ENCODE measurements at places on chromosomes 7 and 10.

GRCh38 chr10:14001298-14002040 lies 329.3 kb downstream of the FRMD4A start:
- no peak for DNase-seq

GRCh38 chr7:27870595-27870994 lies 130.6 kb downstream of the TAX1BP1 start:
- no peak for DNase-seq

DNA sequence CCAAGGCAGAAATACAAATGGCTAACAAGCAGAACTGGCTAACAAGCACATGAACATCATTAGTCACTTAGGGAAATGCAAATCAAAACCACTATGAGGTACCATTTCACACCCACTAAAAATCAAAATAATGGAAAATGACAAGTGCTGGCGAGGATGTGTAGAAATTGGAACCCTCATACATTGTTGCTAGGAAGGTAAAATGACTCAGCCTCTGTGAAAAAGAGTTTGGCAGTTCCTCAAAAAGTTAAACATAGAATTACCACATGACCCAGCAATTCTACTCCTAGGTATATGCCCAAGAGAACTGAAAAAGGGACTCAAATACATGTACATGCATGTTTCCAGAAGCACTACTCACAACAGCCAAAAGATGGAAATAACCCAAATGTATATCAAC lies 52.8 kb upstream of the ANAPC16 start:
- DNase-seq = peak; percentile 34

DNA sequence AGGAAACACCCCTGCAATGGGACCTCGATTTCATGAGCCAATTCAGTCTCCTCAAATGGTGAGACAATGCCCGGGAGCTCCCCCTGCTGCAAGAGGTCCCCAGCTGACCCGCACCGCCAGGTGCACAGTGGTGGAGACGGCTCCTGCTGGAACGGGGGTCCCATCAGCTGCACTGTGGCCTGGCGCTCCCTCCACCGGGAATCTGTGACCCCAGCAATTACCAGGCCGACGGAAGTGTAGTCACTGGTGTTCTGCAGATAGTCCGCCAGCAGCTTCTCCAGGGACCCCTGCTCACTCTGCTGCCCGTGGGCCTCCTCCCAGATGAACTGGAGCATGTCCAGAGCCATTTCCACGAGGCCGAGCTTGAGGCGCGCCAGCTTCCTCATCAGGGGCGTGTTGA lies 64.9 kb upstream of the NKX6-2 start:
- no peak for DNase-seq

- no peak for DNase-seq
Observed at GRCh38 chr10:110601581-110601980, 34.1 kb downstream of the SMC3 start.

DNA sequence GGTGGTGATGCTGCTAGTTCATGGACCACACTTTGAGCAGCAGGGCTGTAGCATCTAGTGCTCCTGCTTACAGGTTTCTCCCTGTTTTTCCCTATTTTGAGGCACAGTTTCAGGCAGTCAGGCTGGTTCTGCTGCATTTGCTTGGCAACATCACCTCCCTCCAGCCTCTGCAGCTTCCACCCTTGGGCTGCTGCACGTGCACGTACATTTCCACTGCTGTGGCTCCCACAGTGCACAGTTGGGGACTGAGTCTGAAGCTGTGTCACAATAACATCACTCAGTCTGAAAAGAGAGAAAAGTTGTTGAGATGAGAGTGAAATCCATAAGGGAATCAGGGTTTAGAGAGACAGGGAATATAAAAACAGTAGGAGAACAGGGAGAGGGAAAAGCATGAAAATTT lies 230.7 kb upstream of the FZD1 start:
- DNase-seq = no peak

- no peak for DNase-seq
Observed at GRCh38 chr10:99673492-99673891, 14.2 kb downstream of the ENTPD7 start.

DNA sequence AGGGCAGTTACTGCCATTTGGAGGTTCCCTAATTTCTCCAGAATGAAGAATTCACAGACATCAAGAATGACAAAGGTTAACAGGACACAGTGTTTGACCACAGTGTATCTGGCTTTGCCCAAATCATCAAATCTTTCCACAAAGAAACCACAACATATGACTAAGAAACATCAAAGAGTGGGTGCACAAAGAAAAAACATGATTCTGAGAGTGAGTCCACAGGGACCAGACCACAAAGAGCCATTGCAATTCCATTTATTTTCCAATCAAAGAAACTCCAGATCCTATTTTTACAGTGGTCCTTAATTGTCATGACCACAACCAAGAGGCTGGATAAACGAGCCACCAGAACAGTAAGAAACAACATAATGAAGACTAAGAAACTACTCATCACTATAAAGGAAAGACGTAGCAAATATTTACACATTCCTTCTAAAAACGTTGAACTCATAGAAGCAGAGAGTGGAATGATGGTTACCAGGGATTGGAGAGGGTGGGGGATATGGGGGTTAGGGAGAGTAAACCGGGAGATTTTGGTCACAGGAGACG lies 286.5 kb downstream of the DOCK4 start:
- DNase-seq = peak; percentile 68

- no peak for DNase-seq
Observed at GRCh38 chr10:71762324-71762723, 11.0 kb downstream of the VSIR start.

DNA sequence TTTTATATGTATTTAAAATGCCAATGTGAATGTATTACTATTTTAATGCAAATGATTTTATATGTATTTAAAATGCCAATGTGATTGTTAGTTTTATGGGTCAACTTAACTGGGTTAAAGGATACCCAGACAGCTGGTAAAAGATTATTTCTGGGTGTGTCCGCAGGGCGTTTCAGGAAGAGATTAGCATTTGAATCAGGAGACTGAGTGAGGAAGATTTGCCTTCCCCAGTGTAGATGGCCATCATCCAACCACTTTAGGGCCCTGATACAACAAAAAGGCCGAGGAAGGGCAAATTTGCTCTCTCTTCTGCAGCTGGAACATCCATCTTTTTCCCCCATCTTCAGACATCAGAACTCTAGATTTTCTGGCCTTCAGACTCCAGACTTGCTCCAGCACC lies 116.2 kb downstream of the BAMBI start:
- DNase-seq = no peak

DNA sequence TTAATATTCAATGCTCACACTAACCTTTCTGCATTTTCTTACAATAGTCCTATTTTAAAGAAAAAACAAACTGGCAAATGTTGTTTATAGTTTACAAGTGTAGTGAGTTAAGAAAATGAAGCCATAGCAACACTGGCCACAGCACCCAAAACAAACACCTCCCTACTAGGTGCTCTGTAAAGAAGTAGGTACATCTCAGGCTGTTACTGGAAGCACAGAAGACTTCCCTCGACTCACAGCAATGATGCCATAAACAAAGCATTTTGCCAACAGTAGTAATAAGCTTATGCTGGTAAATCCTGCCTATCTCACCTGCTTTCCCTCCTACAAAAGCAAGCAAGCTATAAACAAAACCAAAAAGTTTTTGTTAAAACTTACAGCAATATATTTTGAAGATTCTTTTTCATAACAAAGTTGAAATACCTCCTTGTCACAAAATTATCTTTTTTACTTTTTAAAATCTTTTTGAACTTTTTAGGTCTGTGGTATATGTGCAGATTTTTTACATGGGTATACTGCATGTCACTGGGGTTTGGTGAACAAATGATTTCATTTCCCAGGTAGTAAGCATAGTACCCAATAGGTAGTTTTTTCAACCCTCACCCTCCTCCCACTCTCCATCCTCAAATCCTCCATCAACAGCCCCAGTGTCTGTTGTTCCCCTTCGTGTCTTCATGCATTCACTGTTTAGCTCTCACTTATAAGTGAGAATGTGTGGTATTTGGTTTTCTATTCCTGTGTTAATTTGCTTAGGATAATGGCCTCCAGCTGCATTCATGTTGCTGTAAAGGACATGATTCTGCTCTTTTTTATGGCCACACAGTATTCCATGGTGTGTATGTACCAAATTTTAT lies 28.4 kb downstream of the COA1 start:
- DNase-seq = no peak

- peak; percentile 72 for DNase-seq
Observed at GRCh38 chr10:62244785-62245467, 23.7 kb downstream of the RTKN2 start.

- peak; percentile 15 for DNase-seq
Observed at GRCh38 chr10:18261768-18262231, 121.6 kb downstream of the CACNB2 start.

- DNase-seq = no peak
Observed at GRCh38 chr7:142801601-142802295, 31.0 kb downstream of the PRSS2 start.

DNA sequence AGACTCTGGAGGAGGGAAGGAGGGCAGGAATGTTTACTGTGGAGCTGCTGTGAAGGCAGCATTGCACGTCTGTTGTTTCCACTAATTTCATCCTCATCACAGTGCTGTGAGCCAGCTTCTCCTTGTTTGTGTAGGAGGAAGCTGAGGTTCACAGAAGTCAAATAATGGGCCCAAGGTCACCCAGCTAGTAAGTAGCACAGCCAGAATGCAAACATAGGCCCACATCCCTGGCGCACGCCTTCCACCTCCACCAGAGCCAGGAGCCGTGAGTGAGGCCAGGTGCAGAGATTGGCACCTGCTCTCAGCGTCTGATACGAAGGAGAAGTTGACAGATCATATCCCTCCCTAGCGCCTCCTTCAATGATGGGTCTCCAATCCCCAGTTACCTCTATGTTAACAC lies 93.6 kb downstream of the HTR5A start:
- no peak for DNase-seq

- DNase-seq = peak; percentile 95
Observed at GRCh38 chr7:41027428-41028115, 675.3 kb downstream of the INHBA start.

DNA sequence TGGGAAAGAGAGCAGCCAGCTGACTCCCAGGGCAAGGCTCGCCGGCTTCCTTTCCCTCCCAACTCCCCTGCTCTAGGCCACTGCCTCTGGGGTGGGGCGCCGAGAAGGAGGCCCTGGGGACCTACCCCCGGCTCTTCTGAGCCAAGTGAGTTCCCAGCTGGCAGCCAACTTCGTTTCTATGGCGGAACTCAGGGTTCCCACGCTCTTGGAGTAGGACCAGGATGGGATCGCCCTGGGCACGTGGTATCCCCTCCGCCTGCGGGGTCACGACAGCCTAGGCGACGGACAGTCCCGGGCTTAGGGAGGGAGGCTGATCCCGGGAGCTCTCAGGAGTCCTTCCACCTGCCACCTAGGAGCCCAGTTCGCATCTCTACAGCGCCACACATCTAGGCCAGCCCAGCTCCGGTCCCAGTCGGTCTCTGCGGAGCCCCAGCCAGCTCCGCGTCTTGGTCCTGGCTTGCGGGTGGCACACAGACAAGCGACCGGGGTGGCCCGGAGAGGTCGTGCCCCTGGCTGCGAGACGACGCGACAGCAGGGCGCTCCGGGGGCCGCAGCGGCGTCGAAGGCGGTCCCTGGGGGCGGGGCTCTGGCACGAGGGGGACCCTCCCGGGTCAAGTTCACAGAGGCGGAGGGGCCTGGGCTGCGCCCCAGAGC lies 20.5 kb upstream of the GATA3 start:
- no peak for DNase-seq

- peak; percentile 3 for DNase-seq
Observed at GRCh38 chr10:118374404-118374803, 32.3 kb upstream of the FAM204A start.

- no peak for DNase-seq
Observed at GRCh38 chr10:128053356-128053755, 72.9 kb downstream of the MKI67 start.

DNA sequence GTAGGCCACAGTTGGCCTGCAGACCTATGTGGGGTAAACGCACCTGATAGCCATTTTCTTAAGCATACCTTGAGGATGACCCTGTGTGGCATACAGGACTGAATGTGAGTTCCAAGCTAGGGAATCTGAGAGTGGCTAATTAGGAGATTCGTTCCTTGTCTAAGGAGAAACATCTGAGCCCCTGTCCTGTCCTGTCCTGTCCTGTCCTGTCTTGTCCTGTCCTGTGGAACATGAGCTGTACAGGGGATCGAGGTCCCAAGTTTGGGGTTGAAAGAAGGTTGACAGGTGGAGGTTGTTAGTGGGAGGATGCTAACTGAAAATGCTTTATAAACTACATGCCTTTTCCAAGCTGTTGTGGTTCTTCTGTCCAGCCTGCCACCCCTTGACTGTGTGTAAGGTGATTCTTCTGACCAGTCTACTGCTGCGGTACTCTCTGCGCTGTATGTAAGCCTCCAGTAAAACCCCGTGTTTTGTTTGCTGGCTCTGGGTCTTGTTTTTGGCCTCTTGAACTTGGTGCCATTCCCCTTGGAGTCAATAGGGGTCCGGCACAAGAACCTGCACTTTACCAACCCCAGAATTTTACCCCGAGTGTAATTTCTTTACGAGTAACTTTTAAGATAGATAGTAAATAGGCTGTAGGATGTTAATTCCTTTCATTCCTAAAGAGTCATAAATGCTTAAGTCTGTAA lies 26.4 kb downstream of the ZNRF2 start:
- DNase-seq = no peak

DNA sequence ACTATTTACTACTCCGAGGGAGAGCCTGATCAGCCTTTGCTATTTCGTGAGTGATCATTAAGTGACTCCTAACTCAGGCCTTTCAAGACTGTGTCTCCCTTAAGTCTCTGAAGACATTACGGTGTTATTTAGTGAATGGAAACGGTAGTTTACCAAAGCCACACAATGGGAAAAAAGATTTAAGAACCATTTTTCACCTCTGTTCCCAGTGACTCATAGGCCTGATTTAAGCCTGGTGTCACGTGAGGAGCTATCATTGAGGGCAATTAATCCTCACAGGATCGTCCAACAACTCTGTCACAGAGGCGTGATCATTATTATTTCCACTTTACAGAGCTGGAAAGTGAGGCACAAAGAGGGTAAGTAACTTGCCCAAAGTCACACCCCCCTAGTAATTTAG lies 20.3 kb downstream of the C10orf90 start:
- no peak for DNase-seq

DNA sequence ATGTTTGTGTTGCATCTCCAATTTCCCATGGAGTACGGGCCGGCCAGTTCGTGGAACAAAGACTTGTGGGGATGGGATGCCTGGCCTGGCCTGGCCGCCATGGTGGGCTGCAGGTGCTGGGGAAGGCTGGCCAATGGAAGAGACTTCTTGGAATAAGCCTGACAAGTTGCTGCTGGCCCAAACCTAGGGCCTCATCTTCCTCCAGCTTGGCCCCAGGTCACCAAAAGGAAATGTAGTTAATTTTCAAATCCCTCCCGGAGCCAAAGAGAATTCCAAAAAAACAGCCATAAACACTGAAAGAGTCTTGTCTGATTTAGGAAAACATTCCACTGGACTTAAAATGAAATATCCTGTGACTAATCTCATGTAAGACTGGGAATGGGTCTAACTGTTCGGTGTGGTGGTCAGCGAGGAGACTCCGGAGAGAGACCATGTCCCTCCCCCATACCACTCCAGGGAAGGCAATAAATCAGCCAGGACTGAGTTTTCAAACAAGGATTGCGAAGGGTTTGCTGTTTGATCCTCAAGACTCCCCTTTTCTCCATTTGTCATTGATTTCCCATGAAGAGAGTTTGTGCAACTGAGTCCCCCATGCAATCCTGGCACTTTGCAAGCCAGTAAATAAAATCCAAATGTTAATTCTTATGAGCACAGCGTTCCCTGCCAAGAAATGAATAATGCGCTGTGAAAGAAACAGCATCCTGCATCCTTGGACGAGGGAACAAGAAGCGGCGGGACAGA lies 128.7 kb upstream of the HABP2 start:
- no peak for DNase-seq

- peak; percentile 62 for DNase-seq
Observed at GRCh38 chr10:124703778-124704427, 40.3 kb downstream of the FAM53B start.

GRCh38 chr10:62511656-62512055 lies 137.5 kb downstream of the ZNF365 start:
- no peak for DNase-seq

Data from amniotic epithelial cell (primary cell).